ENCODE measurements at places on chromosomes 3 and 15. TPM values are rescaled to one million over a fixed set of nuclear protein-coding genes. Genes with fewer than 3 reads are reported as not detected.
A peak's percentile ranks its signal among the peaks of the same experiment; 100 is the strongest.

The BFSP2 gene
- total RNA-seq, result not detected

The EPHA6 gene
- not detected for total RNA-seq

DNA sequence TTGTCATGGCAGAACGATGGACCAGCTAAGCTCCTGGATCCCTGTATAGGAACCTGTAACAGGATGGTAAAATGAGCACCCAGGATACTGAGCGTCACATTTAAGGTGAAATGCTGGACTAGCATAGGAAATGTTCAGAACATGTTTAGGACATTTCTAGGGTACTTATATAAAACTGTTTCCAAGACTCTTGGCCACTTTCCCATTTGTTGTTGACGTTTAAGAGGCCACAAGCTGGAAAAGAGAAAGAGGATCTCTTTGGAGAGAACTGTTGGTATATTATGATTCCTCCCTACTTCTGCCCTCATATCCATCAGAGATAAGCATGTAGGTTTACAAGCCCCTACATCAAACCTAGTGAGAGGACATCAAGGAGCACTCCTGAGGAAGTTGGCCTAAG is 57.5 kb downstream of the SCN11A start:
- no peak for DNase-seq

DNA sequence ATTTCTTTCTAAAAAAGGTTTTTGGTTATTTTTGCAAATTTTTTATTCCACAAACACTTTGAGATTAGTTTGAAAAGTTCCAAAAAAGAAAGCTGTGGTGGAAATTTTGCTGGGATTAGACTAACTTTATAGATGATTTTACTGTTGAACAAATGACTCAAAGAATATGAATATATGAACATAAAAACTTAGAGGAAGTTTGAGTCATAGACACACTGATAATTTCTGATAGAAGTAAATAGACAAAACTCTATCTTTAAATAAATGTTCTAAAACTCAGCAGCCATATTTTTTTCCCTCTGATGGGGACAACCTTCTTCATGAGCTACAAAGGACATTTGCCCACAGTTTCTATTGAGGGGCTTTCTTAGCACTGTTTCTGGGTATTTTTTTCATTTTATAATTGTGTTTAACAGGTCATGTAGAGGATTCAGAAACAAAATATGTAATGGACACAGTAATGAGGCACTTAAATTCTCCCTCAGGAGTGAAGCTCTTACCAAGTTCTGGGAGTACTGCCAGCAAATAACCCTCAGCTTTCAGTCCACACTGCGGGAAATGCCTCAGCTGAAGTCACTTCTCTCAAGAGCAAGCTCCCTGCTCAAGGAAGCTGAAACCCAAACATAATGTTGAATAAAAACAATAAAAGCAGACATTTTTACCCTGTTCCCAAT is 157.6 kb downstream of the NFKBIZ start:
- no peak for DNase-seq

The FAM174B gene
- 5.6 TPM for total RNA-seq

GRCh38 chr3:194739498-194740284 is 54.0 kb downstream of the FAM43A start:
- no peak for DNase-seq

DNA sequence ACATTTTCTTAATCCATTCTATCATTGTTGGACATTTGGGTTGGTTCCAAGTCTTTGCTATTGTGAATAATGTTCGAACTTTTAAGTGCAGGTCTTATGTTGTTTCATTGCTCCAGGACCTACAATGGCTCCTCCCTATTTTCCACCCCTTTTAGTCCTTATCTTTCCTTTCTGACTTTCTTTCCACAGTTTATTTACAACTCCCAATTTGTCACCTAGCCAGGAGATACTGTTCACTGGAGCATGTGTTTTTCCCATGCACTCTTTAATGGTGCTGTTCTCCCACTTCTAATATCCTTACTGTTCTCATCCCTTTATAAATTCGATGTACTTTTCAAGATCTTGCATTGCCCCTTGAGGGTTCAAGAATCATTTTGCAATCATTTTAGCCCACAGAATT is 290.0 kb downstream of the WDR72 start:
- no peak for DNase-seq

The AP3B2 gene
- total RNA-seq, result 0.37 TPM

The SMCO1 gene
- not detected for total RNA-seq

GRCh38 chr15:25866251-25866650 is 3.1 kb upstream of the ATP10A start:
- DNase-seq, result no peak

GRCh38 chr3:182969277-182969676 is 11.1 kb downstream of the DCUN1D1 start:
- DNase-seq, result no peak

The GPR160 gene
- 10.3 TPM for total RNA-seq

GRCh38 chr3:99167071-99167470 is 265.6 kb upstream of the DCBLD2 start:
- no peak for DNase-seq

The TF gene
- 0.07 TPM for total RNA-seq

DNA sequence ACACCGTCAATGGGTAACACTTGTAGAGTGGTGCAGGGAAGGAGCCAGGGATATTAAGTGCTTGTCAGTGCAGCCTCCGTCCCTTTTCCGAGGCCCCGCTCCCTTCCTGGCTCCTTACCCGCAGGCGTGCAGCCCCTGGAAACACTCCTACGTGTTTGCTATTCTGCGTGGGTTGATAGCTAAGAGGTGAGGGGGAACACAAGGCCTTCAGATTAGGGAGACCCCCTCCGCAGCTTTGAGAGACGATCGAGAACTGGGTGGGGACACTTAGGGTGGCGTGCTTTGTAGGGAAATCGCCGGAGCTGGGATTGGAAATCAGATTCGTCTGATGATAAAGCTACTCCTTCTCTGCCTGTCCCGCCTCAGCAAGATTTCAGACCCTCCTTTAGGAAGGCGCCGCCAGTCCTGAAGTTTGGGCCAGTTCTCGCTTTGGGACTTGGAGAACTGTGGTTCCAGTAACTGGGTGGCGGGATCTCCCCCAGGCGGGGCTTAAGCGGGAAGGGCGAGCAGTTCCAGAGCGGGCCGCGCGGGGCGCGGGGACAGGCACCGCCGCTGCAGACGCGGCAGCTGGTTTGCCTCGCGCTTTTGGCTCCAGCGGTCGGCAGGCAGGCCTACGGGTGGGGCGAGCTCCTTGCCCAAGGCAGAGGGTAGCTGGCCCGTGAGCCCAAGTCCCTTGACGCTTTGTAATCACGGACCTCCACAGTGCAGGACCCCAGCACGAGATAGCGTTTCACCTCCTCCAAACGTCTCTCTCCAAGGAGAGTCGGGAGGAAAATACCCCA is 8.0 kb upstream of the FAM107A start:
- peak; percentile 79 for DNase-seq

The CPA3 gene
- not detected for total RNA-seq

The SEC11A gene
- total RNA-seq, result 99.1 TPM

- DNase-seq, result no peak
Observed at GRCh38 chr3:111915905-111916304, 56.8 kb downstream of the PHLDB2 start.

The CFAP20DC gene
- 2.7 TPM for total RNA-seq

GRCh38 chr15:85312929-85313331 is 67.5 kb upstream of the AKAP13 start:
- DNase-seq, result no peak
